Activated naive CD4-positive, alpha-beta T cell treated with anti-CD3 and anti-CD28 coated beads, Interleukin-2, amount 50 U/mL, for 72 hours (primary cell): ENCODE measurements at places on chromosomes 4 and X. TPM values are rescaled to one million over a fixed set of nuclear protein-coding genes. Genes with fewer than 3 reads are reported as not detected.

Gene SH3TC1
- 12.2 TPM for total RNA-seq

Gene MTTP
- 1.2 TPM for total RNA-seq

Gene FRMPD3
- total RNA-seq = not detected

Gene ACE2
- total RNA-seq = 0.20 TPM

Gene DBET
- not detected for total RNA-seq

Gene WDR17
- 1.3 TPM for total RNA-seq

- no peak for DNase-seq
Observed at GRCh38 chr4:148982200-148982599, 540.0 kb upstream of the NR3C2 start.

GRCh38 chr4:3452376-3452775 is 10.6 kb downstream of the HGFAC start:
- DNase-seq = no peak

- DNase-seq = no peak
Observed at GRCh38 chr4:81164126-81164525, 50.9 kb downstream of the PRKG2 start.

GRCh38 chrX:47849778-47850177 is 13.1 kb downstream of the ZNF81 start:
- no peak for DNase-seq

DNA sequence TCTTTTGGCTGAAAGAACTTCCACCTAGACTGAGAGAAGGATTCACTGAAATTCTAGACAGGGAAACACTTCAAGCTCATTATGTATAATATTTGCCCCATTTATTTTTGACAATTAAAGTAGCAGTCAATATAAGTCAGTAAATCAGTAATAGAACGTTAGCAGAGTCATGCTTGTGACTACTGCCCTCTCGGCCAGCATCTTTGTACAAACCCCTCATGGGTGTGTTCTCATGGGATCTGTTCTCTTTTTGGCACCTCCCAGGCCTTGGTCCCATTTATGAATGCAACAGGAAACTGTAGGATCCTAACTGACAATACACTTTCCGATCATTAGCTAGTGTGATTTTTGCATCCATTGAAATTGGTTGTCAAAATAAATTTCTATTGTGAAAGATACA is 2.9 kb downstream of the MSL3 start:
- no peak for DNase-seq

GRCh38 chrX:56788717-56789122 is 59.7 kb downstream of the NBDY start:
- peak; percentile 32 for DNase-seq

DNA sequence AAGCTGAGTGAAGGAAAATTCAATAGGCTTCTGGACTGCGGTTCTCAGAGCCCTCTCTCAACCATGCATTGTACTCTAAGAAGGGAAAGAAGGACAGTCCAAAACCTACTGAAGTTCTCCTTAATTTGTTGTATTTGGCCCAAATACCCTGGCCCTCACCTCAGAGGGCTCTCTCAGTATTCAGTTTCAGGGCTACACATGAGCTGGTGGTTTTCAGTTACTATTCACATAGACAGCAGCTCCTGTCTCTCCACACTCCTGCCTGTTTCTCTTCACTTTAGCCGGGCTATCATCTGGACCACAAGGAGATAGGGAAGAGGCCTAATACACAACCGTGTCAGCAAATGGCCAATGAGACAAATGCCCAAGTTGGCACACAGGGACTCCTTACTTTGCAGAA is 66.0 kb downstream of the ATG4A start:
- DNase-seq = no peak

- no peak for DNase-seq
Observed at GRCh38 chr4:150862829-150863228, 152.3 kb downstream of the LRBA start.

DNA sequence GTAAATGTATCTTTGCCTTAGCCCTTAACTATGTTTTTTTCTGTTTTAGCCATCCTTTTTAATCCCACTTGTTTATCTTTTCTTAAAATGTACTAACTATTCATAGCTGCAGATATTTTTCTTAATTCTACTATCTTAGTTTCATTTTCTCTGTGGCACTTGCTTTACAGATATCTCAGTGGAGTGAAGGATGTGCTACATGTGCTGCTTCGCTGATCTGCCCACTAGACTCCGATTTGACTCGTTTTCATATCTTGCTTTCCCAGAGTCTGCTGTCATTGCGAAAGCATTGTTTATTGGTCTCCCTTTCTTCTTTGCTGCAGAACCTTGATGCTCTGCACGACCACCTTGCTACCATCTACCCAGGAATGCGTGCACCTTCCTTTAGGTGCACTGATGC is 30.6 kb downstream of the GUCY1B1 start:
- no peak for DNase-seq

DNA sequence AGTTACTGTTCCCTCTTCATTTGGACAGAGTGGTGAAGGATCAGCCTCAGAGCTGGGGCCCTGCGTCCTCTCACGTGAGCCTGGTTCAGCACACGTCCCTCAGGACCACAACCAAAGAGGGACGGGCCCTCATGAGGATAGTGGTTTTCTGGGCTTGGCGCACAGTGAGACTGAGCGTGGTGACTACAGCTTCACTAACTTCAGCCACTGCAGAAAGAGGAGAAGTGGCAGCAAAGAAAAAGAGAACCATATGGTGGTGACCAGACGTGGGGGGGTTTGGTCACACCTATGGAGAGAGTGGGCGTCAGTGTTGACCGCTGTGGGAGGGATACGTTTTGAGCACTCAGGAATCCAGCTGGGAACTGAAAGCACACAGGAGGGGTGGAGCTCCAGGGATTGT is 21.8 kb upstream of the TNIP3 start:
- DNase-seq = no peak

DNA sequence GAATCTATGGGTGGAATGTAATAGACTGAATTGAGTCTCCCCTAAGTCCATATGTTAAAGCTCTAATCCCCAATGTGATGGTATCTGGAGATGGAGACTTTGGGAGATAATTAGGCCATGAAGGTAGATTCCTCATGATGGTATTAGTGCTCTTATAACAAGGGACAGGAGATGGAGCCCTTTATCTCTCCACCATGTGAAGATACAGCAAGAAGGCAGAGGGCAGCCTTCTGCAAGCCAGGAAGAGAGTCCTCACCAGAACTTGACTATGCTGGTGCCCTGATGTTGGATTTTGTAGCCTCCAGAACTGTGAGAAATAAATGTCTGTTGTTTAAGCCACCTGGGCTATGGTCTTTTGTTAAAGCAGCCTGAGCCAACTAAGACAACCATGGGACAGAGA is 76.4 kb upstream of the F8A3 start:
- DNase-seq = no peak

- DNase-seq = no peak
Observed at GRCh38 chr4:53908661-53909078, 155.7 kb downstream of the CHIC2 start.

- no peak for DNase-seq
Observed at GRCh38 chr4:140372751-140373327, 607 bp upstream of the SCOC start.

- no peak for DNase-seq
Observed at GRCh38 chr4:139540161-139540560, 15.9 kb downstream of the SETD7 start.

DNA sequence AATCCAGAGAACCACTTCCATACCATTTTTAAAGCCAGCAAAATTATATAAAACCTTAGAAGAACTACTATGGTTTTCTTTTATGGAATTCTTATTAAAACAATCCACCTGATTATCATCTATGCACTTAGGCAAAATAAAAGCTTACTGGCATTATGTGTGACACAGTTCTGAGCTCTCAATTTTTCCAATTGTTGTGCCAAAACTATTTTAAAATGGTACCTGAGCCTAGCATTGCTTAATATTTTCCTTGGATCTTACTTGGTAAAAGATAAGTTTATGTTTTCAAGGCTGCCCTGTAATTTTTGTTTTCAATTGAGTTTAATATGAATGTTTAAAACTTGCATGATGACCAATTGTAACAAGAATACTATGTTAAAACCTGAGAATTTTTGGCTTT is 201.3 kb downstream of the MAD2L1 start:
- no peak for DNase-seq

GRCh38 chr4:121242188-121242750 is 78.1 kb upstream of the TNIP3 start:
- no peak for DNase-seq
